ENCODE measurements at places on chromosomes 2 and 18.

GRCh38 chr2:84902526-84902925, 2.9 kb upstream of the TMSB10 start:
- no peak for DNase-seq

DNA sequence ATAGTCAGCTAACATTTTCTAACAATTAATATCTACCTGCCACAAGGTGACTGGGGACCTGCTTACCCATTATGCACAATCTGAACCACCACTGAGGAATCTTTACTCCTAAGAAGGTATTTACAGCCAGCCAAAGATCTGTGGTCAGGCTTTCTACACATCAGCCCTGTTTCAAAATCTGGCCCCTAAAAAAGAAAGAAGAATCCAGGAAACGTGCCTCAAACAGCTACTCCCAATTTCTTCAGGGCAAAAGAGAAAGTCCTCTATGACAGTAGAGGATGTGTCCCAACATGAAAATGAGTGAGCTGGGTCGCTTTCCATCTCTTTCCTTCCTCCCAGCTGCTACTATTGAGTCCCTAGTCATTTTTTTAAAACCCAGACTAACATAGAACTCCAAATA, 79.5 kb downstream of the EPB41L3 start:
- DNase-seq: peak; percentile 22

DNA sequence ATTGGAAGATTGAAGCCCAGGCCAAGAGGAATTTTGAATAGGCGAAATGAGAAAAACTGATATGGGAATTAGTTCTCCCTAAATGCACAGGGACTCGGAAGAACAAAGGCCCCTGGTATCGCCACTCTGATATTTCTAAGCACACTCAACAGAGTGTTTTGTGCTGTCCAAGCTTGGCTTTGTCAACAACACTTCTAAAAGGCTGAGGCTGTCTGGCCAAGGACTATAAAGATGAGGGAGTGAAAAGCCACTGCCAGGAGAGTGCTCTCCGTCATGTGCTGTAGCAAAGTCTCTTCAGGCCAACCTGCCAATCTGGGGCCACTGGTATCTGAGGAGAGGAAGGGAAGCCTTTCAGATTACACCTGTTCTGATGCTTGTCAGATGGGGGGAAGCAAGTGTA, 611.2 kb upstream of the PIK3C3 start:
- no peak for DNase-seq

- no peak for DNase-seq
These were observed 539.4 kb downstream of the RIT2 start for GRCh38 chr18:42576124-42576523.

- no peak for DNase-seq
These were observed 28.8 kb downstream of the CUL3 start for GRCh38 chr2:224556381-224556780.

DNA sequence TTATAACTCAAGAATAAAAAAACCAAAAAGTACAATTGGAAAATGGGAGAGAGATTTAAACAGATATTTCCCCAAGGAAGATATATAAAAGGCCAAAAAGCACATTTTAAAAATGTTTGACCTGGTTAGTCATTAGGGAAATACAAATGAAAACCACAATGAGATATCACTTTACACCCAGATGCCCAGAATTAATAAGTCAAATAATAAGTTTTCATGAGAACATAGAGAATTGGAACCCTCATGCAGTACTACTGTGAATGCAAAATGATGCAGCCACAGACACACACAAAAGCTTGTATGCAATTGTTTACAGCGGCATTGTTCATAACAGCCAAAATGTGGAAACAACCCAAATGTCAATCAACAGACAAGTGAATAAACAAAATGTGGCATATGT, 165.9 kb downstream of the ZNF385B start:
- no peak for DNase-seq

GRCh38 chr18:61896757-61897156, 4.0 kb upstream of the RNF152 start:
- peak; percentile 96 for DNase-seq

- DNase-seq: no peak
These were observed 8.0 kb downstream of the TEX261 start for GRCh38 chr2:70986499-70987189.

GRCh38 chr2:160869411-160869810, 290.8 kb upstream of the TANK start:
- peak; percentile 82 for DNase-seq

DNA sequence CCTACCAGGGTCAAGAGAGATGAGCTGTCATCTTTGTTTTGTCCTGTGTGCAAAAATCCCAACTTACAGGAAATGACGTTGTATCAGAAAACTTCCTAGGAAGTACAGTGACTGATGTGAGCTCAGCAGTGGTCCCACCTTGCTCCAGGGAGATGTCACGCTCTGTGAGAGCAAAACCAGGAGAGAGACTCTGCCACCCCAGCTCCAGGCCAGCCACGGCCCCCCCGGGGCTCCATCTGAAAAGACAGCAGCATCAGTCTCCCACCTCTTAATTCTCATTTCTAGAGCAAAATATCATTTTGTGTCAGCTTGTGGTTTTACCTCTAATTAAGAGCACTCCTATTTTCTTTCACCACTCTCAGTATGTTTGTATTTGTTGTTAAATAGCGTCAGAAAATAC, 57.5 kb downstream of the MYL12B start:
- DNase-seq: no peak

- DNase-seq: peak; percentile 68
These were observed 38.2 kb upstream of the DPP4 start for GRCh38 chr2:162111958-162112850.

DNA sequence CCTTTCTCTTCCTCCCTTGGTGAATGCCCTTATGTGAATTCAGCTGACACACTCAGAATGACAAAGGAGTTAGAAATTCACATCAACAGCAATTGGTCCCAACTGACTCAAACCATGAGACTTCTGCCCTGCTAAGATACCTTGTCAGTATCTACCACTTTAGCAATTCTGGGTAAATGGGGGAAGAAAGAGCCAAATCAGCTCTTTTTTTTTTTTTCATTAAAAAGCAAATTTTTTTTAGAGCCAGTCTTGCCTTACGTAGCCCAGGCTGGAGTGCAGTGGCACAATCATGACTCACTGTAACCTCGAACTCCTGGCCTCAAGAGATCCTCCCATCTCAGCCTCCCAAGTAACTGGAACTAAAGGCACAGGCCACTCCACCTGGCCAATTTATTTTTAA, 1.7 kb upstream of the PPP4R1 start:
- DNase-seq: no peak

- no peak for DNase-seq
These were observed 8.2 kb upstream of the TMEM18 start for GRCh38 chr2:685421-685820.

DNA sequence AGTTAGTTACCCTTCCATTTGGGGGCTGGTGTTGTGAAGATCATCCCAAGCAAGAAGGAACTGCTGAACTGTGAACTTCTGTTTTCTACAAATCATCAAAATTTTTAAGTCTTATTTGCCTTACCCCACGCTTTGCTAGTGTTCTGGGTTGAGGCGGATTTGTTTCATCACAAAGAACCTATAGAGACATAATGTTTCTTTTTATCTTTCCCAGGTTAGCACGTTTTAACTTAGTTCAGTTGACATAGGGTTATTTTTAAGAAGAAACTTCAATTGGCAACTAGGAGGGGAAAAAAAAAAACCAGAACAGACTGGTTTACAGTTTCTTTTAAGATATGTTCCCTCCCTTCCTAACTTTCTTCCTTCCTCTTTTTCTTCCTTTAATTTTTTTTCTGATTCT, 31.1 kb upstream of the CERS6 start:
- DNase-seq: no peak

GRCh38 chr2:57878866-57879210, 167.8 kb upstream of the VRK2 start:
- no peak for DNase-seq

GRCh38 chr2:144511937-144512336, 8.0 kb downstream of the ZEB2 start:
- no peak for DNase-seq

GRCh38 chr2:42101206-42102023, 53.6 kb downstream of the PKDCC start:
- no peak for DNase-seq

GRCh38 chr2:83596592-83597282, 862.3 kb downstream of the SUCLG1 start:
- no peak for DNase-seq

Measured in MCF 10A (cell line).